ENCODE measurements at places on chromosomes 1 and 21.

DNA sequence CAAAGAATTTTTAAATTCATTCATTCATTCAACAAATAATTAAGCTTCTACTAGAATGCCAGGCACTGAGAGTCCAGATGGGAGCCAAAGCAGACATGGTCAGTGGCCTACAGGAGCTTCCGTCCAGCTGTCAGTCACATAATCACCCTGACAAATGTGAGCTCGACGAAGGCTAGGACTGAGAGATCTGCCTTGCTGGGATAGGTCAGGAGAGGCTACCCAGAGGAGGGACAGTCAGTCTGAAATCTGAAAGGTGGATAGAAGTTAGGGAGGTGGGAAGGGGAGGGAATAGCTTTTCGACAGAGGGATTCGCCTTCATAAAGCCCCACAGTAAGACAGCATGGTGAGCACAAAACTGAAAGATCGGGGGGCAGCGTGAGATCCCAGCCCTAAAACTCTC is 8.3 kb downstream of the EPHX1 start:
- DNase-seq, result no peak

DNA sequence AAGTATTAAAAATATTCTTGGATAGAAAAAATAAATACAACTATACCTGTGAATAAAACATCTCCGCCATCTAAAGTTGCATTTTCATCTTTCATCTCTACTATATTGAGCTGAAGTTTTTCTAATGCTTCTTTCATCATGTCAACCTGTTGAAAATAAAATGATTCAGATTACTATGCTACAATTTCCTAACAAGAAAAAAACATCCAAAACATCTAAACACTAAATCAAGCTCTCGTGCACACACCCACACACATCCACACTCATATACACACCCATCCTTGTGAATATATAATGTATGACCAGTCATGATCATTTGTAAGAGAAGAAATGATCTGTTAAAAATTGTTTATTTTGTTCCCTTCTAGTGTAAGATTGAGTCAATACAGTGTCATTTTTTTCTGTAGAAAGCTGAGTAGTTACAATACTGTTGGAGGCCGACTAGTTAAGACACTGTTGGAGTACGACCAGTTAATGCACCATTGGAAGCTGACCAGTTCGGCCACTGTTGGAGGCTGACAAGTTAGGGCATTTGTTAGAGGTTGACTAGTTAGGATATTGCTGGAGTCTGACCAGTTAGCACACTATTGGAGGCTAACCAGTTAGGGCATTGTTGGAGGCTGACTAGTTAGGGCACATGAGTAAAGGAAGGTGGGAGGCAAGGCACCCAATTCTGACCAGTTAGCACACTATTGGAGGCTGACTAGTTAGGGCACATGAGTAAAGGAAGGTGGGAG is 82.4 kb upstream of the BCL10 start:
- no peak for DNase-seq

- no peak for DNase-seq
Observed at GRCh38 chr1:227915564-227916553, 31.9 kb downstream of the WNT9A start.

- DNase-seq, result no peak
Observed at GRCh38 chr1:88302843-88303486, 381.1 kb upstream of the PKN2 start.

- DNase-seq, result no peak
Observed at GRCh38 chr1:229749992-229750391, 123.9 kb downstream of the URB2 start.

All from GM12864 (cell line).